ENCODE measurements at places on chromosomes 5 and 9.

DNA sequence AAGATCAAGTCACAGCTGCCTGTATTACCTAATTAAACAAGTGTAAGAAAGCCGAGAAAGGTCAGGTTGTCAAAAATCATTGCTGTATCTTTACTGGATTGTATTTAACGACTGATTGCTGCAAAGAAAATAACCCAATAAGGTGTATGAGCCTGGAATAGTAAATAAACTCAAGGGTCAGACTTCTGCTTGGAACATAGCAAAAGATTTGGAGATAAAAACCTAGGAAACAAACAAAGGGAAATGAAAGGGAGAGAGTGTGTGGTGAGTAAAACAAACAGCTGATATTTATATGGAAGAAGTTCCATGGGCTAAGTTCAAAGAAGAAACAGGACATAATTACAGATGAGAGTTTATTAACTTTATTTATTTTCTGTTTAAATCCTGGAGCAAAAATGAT, 354.0 kb downstream of the TLR4 start:
- DNase-seq = no peak

DNA sequence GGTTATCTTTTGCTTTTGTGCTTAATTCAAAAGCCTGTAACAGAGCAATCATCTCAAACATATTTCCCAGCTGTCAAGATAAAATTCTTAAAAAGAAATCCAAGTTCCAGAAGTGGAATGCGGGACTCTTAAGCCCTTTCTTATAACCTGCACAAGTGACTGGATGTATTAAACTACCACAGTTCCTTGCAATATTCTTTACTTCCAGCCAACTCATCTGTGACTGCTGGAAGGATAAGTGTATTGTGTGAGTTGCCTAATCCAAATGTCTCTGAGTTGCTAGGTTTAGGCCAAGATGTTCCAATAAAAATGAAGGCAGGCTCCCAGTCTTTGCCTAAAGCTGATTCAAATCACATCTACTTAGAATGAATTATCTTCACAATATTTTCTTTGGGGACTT, 159.2 kb upstream of the SLC24A2 start:
- no peak for DNase-seq

- no peak for DNase-seq
These were observed 154.3 kb downstream of the GABRG2 start for GRCh38 chr5:162221910-162222309.

- DNase-seq = no peak
These were observed 231.5 kb downstream of the FANCC start for GRCh38 chr9:95085861-95086563.

DNA sequence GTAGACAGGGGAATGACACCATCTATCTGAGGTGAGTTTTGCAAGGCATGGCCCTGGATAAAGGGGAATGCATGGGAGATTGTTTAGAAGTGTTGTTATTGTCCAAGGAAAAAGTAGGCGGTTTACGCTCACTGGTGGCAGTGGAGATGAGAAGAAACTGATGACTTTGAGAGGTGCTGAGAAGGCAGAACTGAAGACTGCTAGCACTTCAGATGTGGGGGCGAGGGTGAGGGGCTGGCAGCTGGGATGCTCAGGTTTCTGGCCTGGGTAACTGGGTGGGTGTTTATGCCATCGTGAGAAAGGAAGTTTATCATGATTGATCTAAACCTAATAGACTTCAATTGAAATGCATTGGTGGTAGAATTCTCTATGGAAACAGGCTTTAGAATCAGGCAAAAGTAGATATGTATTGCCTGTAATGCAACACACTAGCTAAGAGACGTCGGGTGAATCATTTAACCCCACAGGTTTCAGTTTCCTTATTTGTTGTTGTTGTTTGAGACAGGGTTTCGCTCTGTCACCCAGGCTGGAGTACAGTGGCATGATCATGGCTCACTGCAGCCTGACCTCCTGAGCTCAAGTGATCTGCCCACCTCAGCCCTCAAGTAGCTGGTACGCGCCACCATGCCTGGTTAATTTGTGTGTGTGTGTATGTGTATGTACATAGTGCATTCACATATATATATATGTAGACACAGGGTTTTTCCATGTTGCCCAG, 123.5 kb downstream of the SLC24A2 start:
- no peak for DNase-seq

DNA sequence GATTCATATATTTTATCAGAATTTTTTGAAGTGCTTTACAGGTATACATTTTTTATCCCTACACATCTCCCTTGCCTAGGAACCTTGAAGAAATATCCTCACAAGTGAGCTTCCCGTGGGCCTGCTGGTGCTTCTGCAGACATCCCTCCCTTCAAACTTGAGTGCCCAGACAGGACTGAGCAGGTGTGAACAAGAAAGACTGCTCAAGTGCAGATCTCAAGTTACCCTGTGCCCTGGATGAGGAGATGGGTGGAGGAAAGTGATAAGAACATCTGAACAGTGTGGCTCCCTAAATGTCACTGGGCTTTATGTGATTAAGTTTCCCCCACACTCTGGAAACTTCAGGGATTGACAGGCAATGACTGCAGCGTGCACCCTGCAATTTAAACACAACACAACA, 209.8 kb downstream of the TLE1 start:
- DNase-seq = no peak

DNA sequence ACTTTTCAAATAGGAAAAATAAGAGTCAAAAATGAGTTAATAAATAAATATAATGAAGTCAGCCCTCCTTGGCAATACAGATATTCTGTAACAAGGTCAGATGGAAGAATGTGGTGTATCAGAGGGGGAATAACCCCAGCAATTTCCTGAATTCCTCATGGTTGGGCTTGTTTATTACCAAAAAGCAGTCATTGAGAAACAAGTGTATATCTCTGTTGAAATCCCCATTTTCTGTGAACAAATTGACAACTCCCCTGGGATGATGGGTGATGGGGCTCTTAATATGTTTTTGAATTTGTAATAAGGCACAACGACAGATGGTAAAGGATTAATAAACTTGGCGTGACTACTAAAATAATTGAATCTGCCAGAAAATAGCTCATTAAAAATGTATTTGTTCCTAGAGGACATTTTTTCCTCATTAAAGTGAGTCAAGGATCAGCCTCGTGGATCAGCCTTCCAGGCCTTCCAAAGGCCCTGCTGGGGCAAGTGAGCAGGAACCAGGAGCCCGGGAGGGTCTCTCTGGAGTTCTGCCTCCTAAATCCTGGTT, 34.2 kb downstream of the THBS4 start:
- no peak for DNase-seq

DNA sequence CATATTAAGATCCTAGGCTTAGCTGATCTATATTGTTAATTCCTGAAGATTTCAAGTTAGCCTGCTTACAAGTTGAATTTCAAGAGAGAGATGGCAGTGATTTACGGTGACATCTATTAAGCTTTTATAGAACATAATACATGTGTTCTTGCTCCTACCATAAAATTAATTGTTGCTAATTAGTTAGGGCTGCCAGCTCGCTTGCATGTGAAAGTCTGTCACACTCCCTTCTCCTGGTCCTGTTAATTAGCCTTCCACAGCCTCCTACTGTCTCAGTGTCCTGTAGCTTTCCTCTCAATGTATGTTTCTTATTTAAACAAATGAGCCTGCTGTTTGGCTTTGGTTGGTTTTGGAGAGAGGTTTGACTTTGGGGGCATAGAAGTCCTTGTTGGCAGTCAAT, 247.2 kb downstream of the NTRK2 start:
- DNase-seq = no peak

GRCh38 chr5:39191216-39191615, 28.1 kb downstream of the FYB1 start:
- no peak for DNase-seq

DNA sequence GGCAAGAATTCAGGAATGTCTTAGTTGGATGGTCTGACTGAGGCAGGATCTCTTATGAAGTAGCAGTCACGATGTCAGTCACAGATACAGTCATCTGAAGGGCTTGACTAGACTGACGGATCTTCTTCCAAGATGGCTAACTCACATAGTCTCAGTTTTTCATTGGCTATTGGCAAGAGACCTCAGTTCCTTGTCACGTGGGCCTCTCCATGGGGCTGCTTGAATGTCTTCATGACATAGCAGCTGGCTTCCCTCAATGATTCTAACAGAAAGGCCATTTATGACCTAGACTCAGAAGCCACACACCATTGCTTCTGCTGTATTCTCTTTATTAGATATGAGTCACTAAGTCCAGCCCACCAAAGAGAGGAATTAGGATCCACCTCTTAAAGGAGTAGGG, 4.7 kb downstream of the APC start:
- DNase-seq = no peak

GRCh38 chr9:26975728-26976707, 19.8 kb downstream of the IFT74 start:
- DNase-seq = no peak

GRCh38 chr9:89502038-89502601, 4.2 kb upstream of the SEMA4D start:
- DNase-seq = no peak

GRCh38 chr9:79247021-79247420, 324.7 kb upstream of the TLE4 start:
- DNase-seq = no peak

DNA sequence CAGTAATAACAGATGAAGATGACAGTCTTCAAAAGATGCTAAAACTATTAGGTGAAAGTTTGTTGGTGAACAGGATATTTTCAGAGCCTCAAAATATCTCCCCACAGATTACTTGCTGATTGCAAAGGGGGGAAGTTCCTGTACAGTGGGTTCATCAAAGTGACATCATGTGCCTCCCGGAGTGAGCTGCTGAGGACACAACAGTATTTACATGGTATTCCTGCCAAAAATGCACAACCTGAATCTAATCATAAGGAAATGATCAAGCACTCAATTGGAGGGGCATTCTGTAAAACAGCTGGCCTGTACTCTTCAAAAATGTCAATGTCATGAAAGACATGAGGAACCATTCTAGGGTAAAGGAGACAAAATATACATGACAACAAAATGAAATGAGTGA, 18.9 kb upstream of the GLIS3 start:
- DNase-seq = no peak

DNA sequence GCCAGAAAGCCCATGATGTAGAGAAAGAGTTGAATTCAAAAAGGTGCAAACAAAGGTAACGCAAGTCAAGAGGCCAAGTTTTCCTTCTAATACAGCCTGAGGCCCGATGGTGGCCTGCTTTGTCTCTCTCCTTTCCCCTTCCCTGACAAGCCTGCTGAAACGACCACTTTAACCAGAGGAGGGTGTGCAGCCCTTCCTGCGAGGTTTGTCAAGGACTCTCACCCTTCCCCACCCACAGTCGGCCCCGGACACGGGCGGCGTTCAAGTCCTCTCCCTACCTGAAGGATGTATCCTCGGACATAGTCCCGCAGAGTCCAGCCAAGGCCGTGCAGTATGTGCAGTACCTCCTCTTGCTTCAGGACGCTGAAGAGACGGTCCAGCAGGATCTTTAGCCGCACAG, 318.2 kb downstream of the BNC2 start:
- DNase-seq = no peak

GRCh38 chr5:157331807-157332206, 65.9 kb downstream of the CYFIP2 start:
- no peak for DNase-seq

DNA sequence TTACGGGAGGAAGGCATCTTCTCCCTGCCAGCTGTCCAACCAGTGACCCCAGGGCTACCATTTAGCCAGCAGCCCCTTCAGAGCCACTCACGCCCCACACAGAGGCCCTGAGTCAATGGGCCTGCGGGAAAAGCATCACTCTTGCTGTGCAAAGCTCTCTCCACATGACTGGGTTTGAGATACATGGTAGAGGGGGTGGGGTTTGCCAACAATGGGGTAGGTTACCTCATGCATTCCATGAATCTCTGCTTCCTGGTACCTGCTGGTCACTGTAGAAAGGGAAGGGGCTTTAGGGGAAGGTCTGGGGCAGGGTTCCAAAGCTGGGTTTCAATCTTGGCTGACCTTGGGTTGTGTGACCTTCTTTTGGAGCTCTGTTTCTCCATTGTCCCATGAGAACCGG, 22.9 kb upstream of the TTLL11 start:
- DNase-seq = no peak

- no peak for DNase-seq
These were observed 5.3 kb downstream of the SLC34A1 start for GRCh38 chr5:177389241-177390169.

DNA sequence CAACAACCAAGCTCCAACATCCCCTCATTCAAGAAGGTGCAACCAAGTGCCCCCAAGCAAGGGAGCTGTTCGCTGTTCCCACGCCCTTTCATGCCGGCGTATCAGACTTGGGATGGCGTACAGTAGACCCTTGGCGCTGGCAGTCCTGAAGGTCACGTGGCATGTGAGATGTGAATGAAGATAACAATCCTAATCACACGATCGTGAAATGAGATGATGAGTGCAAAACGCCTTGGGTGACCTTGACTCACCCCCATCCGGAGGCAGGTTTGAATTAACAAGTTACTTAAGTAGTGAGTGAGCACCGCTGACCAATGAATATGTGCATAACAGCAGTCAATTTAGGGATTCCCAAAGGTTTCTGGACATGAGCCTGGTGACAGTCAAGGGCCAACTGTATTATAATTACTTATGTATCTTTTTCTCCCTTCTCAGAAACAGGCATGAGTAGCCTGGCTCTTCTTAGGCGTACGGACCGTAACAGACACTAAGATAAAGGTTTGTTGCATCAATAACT, 150.2 kb downstream of the TTLL11 start:
- no peak for DNase-seq

DNA sequence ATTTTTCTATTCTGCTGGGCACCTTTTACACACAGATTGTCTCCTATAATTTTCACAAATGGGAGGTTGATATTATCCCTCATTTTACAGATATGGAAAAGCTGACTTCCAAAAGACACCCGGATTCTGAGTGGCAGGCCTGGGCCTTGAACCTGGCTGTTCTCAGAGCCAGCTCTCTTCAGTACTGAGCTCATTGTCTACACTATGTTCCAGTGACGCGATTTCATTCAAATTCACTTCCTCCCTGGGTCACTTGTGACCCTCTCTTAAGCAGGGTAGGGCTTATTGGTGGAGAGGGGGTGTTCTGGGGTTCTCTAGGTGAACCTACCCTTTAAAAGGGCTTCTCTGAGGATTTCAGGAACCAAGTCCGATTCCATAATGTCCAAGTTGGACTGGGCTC, 70.2 kb downstream of the ANKRD33B start:
- no peak for DNase-seq

GRCh38 chr5:149063896-149064478, 1.1 kb upstream of the SH3TC2 start:
- no peak for DNase-seq

DNA sequence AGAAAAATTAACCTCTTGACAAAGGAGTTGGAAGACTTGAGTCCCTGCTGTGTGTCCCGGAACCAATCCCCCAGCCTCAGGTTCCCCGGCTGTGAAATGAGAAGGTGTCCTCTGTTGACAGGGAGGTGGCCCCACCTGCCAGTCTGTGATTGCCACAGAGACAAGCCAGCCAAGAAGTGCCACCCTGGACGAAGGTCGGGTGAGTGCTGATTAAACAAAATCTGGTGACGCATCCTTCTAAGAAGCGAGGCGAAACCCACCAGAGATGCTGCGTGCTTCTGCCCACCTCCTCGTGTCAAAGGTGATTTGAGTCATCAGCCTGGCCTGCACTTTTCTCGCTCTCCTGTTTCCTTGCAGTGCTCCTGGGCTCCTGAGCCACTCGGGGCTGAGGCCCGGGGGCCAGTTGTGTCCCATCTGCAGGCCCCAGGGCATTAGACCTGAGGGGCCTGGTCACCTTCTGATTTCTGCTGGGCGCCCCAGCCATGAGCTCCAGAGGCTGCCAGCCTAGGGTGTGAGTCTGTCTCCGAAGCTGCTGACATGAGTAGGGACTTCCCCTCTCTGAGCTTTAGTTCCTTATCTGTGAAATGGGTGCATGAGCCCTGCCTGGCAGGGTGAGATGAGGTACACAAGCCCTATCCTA, 28.7 kb downstream of the NEK6 start:
- DNase-seq = peak; percentile 63
